Esophagus mucosa (tissue), 1 donor: ENCODE measurements at places on chromosomes 4 and X. TPM values are rescaled to one million over a fixed set of nuclear protein-coding genes. Genes with fewer than 3 reads are reported as not detected.

CDKL5 gene
- total RNA-seq, result 8.7 TPM

NEUROG2 gene
- total RNA-seq, result not detected

FAM156B gene
- 5.7 TPM for total RNA-seq

GPR34 gene
- total RNA-seq, result 0.40 TPM

CXorf65 gene
- total RNA-seq, result not detected

POLN gene
- total RNA-seq, result 1.1 TPM

CT47B1 gene
- not detected for total RNA-seq

POF1B gene
- 30.9 TPM for total RNA-seq

LRCH2 gene
- 0.12 TPM for total RNA-seq

F11 gene
- total RNA-seq, result not detected

PDZD11 gene
- total RNA-seq, result 44.7 TPM

YY2 gene
- 0.56 TPM for total RNA-seq

SHOX gene
- total RNA-seq, result not detected

BRS3 gene
- not detected for total RNA-seq

FGFR3 gene
- total RNA-seq, result 150 TPM

GAGE12H gene
- total RNA-seq, result not detected

SORCS2 gene
- total RNA-seq, result 5.0 TPM

PRSS48 gene
- total RNA-seq, result not detected

NR3C2 gene
- 1.1 TPM for total RNA-seq

MAGEA9 gene
- not detected for total RNA-seq

PRKG2 gene
- total RNA-seq, result 1.3 TPM

C4orf51 gene
- not detected for total RNA-seq

SLITRK2 gene
- total RNA-seq, result not detected

RNF150 gene
- 1.6 TPM for total RNA-seq

MAGEA2B gene
- total RNA-seq, result not detected

SYTL4 gene
- total RNA-seq, result 2.9 TPM

ADH1A gene
- not detected for total RNA-seq

DCAF12L2 gene
- not detected for total RNA-seq

RENBP gene
- total RNA-seq, result 0.52 TPM

TCEAL6 gene
- not detected for total RNA-seq

TLR10 gene
- total RNA-seq, result 0.40 TPM

CXXC4 gene
- 0.12 TPM for total RNA-seq

CSAG2 gene
- total RNA-seq, result not detected

AMBN gene
- total RNA-seq, result not detected

C4orf36 gene
- total RNA-seq, result 2.4 TPM

PAK3 gene
- total RNA-seq, result 0.28 TPM

GPR143 gene
- total RNA-seq, result 2.8 TPM

CLGN gene
- 1.2 TPM for total RNA-seq

COL25A1 gene
- 0.04 TPM for total RNA-seq

TCEAL7 gene
- total RNA-seq, result 0.16 TPM

CD38 gene
- 2.6 TPM for total RNA-seq

SPATA18 gene
- 11.9 TPM for total RNA-seq

CACNA1F gene
- total RNA-seq, result 0.28 TPM

GLOD5 gene
- 0.52 TPM for total RNA-seq

AP1AR gene
- 14.7 TPM for total RNA-seq

NLGN3 gene
- 0.08 TPM for total RNA-seq

HEPH gene
- 2.9 TPM for total RNA-seq

ARX gene
- total RNA-seq, result not detected

IL21 gene
- not detected for total RNA-seq

POU3F4 gene
- not detected for total RNA-seq

MAOA gene
- total RNA-seq, result 88.9 TPM

TKTL2 gene
- not detected for total RNA-seq
